H1 (cell line): ENCODE measurements at places on chromosomes 1 and 21.

DNA sequence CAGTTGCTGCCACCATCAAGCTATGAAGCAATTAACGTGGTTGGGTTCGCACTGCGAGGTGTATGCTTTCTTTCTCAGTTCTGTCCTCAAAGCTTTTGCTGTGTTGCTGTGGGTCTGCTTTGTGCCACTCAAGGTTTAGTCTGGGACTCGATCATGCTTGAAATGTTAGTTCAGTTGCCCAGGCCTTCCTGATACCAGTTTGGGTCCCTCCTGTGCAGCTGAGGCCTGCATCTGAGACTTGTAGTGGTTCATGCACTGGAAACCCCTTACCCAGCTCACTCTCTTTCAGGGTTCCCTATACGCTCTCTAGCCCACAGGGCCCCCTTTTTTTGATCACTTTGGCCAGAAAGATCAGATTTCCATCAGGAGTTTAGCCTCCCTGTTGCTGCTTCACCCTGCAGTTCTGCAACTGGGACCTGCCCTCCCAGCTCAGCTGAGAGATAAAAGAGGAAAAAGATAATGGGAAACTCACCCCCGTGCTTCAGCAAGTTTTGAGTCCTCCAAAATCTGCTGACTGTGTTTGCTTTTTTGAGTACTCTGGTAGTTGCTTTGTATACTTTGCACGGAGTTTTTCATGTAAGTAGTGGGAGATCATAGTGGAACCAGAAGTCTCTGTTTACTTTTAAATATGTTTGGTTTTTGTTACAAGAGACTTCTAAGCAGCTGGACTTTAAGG is 317.0 kb downstream of the HHAT start:
- no peak for DNase-seq

DNA sequence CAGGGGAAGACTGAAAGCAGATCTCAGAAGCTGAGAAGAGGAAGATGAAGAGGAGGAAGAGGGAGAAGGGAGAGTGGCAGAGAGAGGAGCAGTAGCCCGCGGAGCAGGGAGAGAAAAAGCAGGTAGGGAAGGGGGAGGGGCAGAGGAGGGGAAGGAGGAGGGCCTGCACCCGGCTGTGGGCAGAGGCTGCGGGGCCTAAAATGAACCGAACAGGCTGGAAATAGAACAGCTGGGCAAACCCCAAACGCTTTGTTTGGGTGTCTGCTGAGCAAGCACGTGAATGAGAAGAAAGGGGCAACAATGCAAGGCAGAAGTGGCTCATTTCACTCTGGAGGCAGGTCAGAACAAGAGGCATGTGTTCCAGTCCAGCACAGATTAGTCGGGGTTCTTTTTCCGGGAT is 33.5 kb downstream of the KCNC4 start:
- DNase-seq = no peak

GRCh38 chr1:221594576-221594975 is 147.3 kb downstream of the DUSP10 start:
- DNase-seq = no peak

DNA sequence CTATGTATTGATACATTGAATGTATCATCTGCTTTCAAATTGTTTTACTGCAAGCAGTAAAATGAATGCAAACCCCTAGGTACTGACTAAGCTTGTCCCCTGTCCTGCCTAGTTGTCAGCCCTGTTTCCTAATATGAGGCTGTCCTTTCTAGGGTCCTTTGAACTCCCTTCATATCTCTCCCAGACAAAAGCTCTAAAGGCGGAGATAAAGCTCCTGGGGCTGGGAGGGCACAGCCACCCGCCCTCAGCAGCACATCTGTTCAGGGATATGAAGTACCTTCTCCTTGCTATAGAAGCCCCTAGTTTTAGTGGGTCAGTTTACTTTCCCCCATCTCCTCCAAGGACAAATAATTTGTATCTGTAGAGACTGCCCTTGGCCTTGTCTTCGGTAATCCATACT is 93.1 kb upstream of the ETS2 start:
- no peak for DNase-seq

DNA sequence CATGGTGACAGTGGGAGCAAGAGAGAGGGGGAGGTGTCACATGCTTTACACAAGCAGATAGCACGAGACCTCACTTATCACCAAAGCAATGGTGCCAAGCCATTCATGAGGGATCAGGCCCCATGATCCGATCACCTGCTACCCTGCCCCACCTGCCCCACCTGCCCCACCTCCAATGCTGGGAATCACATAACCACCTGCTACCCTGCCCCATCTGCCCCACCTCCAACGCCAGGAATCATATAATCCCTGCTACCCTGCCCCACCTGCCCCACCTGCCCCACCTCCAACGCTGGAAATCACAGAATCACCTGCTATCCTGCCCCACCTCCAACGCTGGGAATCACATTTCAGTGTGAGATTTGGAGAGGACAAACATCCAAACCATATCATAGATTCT is 10.6 kb upstream of the AIRE start:
- DNase-seq = no peak

DNA sequence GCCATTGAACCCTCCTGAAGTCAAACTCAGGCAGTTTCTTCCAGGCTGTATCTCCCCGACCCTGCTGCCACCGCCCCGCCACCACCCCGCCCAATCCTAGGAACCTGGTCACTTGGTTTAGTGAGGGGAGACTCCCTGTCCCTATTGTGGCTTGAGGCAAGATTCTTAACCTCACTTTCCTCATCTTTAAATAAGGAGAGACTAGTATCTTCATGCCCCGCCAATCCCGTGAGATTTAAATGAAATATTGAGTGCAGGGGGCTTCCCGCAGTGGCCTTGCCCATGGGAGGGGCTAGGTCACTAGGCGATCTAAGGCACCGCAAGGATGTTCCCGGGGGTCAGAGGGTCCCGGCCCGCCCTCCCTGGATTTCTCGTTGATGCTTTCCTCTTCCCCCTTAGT is 998 bp downstream of the KDF1 start:
- no peak for DNase-seq

GRCh38 chr1:201167041-201167991 is 13.0 kb upstream of the TMEM9 start:
- DNase-seq = no peak

GRCh38 chr1:118154220-118154619 is 30.8 kb downstream of the SPAG17 start:
- no peak for DNase-seq

- DNase-seq = no peak
These were observed 9.1 kb downstream of the LDLRAD1 start for GRCh38 chr1:54008876-54009275.

GRCh38 chr1:232271991-232272589 is 357.8 kb downstream of the SIPA1L2 start:
- no peak for DNase-seq

- no peak for DNase-seq
These were observed 15.5 kb downstream of the LYPLAL1 start for GRCh38 chr1:219189021-219189824.

DNA sequence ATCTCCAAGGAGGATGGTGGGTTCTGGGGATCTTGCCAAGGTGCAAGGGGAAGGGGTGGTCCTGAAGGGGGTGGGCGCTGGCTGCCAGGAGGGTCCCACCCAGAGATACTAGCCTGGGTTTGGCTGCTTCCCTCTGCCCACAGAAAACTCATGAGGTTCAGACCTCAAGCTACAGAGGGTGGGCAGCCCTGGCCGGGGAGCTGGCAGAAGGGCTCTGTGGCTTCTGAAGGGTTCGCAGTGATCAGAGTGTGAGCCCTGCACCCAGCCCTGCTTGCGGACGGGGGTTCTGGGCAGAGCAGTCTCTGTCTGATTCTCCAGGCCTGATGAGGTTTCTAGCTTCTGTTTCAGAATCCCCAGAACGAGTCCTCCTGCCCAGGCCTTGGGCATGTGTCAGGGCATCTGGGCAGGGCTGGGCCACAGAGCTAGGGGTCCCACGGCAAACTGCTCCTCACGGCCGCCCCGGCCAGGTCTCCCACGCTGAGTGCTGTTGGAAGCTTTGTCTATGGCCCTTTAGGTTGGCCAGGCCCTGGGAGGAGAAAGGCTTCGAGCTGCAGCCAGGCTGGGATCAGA is 635 bp upstream of the MMEL1 start:
- DNase-seq = no peak

DNA sequence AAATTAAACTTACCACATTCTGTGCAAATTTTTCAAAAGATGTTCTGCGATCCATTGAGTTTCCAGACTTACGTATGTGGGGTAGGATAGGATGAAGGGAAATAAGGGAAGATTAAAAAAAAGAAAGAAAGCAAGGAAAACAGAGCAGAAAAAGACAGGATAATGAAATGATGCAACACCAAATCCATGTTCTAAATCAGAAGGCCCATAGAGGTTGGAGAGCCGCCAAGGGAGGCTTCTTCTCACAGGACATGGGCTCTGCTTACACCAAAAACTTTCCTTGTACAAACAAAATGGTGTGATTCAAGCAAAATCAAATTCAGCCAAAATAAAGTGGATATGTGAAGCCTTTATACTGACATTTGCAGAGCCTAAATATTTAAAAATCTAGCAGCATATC is 189.5 kb upstream of the GREM2 start:
- no peak for DNase-seq

- no peak for DNase-seq
These were observed 28.6 kb downstream of the KAZN start for GRCh38 chr1:14626869-14627607.

GRCh38 chr21:41584603-41585176 is 76.7 kb upstream of the TMPRSS2 start:
- DNase-seq = no peak

DNA sequence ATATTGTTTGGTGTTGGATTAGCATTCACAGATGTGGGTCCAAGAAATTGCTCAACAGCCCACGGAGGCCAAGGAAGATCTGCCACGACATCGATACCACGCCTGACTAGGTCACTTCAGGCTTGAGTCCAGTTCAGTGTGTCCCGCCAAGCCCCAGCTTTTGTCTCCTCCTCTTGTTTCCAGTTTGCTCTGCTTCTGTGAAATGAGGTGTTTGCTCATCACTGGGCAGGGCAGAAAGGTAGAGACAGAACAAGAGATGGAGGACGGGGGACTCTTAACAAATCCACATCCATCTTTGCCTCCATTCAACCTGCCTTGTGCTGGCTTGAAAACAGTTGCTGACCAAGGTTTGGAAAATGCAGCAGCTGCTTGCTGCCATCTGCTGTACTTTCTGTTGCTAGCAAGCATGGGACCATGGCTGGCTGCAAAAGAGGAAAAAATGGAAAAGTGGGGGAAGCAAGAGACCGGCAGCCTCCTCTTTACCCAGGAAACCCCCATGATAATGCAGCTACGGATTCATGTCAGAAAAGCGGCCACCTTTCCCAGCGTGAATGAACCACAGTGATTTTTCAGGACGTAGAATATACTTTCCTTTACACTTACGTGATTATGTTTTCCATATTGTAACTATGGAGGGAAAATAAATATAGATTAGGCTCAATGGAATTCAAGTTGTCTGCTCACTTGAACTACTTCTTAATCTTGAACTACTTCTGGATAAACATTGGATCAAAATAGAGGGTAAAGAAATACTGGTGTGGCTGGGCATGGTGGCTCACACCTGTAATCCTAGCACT is 80.2 kb upstream of the GREM2 start:
- peak; percentile 27 for DNase-seq

DNA sequence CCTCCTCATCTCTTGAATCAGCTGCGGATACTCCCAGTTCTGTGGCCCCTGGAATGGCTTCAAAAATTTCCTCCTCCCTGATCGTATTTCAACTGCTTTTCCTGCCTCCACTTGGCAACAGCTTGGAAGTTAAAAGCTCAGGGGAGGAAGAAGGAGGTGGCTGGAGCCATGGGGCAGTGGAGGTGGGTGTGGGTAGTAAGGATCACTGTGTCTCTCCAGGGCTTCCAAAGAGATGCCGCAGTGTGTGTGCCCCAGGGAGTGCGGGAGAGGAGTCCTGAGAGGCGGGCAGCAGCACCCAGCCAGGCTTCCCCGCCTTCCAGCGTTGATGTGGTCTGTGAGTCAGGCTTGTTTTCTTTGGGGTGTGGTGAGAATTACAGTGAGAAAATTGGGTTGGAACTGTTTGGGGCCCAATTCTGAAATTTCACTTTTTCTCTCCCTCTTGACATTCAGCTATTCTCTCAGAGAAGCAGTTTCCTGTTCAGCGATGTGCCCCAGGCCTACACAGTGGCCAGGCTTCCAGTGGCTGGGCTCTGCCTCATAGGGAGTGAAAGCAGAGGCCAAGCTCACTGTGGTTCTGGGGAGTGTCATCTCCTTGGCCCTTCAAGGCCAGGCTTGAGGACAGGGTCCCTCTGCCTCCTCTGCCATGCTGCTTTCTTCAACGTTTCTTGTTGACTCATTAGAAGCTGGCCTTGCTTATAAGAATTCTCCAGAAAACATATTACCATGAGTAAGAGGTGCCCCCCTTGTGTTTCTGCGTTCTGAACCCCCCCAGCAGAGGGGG is 69.0 kb downstream of the PGM1 start:
- no peak for DNase-seq

GRCh38 chr1:192489047-192489446 is 86.5 kb upstream of the RGS1 start:
- no peak for DNase-seq

DNA sequence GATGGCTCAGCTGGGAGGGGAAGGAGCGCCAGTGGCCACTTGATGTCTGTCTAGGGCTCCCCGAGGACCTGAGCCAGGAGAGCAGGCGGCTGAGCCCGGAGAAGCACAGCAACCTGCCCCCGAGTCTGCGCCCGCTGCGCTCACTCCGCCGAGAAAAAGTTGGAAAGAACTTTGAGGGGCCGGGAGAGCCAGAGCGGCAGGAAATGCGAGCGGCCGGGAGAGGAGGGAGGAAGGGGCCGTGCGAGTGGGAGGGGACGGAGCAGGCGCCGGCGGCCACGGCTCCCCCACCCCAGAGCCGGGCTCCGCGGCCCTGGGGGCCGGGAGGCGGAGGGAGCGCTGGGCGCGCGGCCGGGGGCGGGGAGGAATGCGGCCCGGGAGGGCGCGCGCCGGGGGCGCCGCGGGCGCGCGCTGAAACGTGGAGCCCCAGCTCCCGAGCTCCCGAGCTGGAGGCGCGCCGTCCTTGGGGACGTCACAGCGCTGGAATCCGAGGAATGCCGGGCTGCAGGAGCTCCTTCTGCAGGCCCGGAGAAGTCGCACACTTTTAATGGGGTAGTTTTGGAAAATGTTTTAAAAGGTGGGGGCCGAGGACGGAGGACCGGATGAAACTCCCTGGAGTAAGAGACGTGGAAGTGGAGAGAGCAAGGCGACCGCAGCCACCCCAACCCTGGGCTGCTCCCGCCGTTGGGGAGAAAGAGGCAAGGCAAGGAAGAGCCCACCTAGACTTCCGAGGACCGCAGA is at the start of gene PTPN14:
Gene PTPN14, minus strand, starts transcription at position 167 of the 738 bp plus-strand sequence. CDS start 86,799 bp downstream, outside the sequence.
- DNase-seq = peak; percentile 88

- no peak for DNase-seq
These were observed 66.6 kb downstream of the CD34 start for GRCh38 chr1:207844371-207844770.

DNA sequence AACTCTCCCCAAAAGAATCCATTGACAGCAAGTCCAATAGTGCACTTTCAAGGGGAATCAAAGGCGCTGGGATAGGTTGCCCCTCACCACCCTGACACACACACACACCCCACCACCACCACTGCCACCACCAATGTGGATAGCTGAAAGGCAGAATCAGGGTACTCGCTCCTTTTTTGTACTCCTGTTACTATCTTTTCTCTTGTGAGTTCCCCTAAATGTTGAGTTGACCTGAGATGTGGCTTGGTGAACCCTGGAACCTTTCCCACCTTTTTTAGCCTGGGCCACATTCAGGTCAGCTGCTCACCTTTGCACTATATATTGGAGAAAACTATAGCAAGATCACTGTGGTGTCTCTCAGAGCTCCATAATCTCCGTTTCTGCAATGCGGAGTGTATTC is 3.9 kb downstream of the S100A8 start:
- DNase-seq = no peak

- DNase-seq = no peak
These were observed 37.6 kb downstream of the PDE4B start for GRCh38 chr1:65830306-65830705.

- DNase-seq = peak; percentile 98
These were observed 4.6 kb downstream of the DMAP1 start for GRCh38 chr1:44217809-44218410.
